ENCODE measurements at places on chromosomes 6 and 20. TPM values are rescaled to one million over a fixed set of nuclear protein-coding genes. Genes with fewer than 3 reads are reported as not detected.

SRMS gene
- polyA plus RNA-seq, result 0.16 TPM

DNA sequence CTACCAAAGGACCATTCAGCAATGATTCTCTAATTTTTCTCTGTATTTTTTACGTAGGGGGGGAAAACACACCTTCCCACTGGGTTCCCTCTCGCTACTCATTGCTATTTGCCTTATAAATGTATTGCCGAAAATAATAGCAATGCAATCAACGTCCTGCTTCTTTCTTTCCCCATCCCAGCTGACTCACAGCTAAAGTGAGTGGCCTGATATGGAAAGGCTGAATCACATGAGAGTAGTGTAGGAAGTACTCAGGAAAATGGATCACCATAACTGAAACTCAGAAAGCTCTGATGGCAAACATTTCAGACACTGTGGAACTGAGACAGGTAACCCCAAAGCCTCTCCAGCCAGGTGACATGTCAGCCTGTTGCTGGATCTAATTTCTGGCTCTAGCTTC, 49.3 kb upstream of the SRPK1 start:
- DNase-seq, result no peak

DNA sequence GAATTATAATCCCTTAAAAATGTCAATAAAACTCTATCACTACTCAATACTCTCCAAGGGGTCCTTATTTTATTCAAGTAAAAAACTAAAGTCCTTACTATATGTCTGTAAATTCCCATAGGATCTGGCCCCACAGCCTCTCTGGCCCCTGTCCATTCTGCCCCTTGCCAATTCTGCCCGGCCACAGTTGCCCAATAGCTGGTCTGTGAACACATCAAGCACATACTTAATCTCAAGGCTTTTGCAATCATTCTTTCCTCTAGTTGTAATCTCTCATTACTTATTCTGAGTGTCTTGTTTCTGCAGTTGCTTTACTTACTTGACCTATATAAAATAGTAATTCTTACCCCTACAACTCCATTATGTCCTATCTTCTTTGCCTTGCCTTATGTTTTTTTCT, 22.5 kb upstream of the GFRAL start:
- DNase-seq, result no peak

- no peak for DNase-seq
Measured at GRCh38 chr20:46666818-46667515, 15.7 kb upstream of the SLC13A3 start.

DEFB127 gene
- not detected for polyA plus RNA-seq

Measured in renal cortex interstitium (tissue), 15 donors.